ENCODE measurements at places on chromosomes 2 and 18.

- DNase-seq = peak; percentile 11
Measured at GRCh38 chr18:35971661-35972196, 750 bp upstream of the RMP24 start.

DNA sequence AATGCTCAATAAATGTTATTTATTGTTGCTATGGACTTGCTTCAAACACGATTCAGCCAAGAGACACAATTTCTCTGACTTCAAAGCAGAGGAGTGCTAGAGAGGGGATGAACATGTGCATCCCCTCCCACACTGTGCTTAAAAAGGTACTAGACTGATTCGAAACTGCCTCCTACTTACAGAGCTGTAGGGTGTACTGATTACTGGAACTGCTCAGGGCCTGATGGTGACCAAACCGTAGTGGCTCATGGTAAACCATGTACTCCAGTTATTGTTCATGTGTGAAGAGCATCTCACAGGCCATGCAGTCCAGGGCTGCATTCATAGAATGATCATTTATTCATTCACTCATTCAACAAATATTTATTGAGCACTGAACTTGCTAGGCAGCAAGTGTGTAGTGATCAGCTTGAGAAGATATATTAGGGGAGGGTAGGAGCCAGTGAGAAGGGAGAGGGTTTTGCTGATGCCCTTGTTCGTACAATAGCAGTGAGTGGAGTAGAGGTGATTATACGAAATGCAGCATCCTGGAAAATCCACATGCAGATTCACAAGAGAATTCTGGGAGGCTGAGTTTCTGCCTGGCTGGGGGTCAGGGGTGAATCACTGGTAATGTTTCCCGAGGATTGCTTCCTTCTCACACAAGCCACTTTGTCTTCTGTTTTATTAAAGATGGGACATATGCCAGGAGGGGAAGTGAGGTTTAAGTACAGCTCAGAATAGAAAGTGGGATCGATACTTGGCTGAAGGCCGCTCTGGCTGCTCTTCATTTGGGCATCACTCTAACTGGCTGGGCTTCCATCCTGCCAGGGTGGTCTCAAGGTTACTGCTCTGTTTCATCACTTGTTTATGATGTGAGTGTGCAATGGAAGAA lies 245.4 kb downstream of the RAD51AP2 start:
- DNase-seq = no peak

DNA sequence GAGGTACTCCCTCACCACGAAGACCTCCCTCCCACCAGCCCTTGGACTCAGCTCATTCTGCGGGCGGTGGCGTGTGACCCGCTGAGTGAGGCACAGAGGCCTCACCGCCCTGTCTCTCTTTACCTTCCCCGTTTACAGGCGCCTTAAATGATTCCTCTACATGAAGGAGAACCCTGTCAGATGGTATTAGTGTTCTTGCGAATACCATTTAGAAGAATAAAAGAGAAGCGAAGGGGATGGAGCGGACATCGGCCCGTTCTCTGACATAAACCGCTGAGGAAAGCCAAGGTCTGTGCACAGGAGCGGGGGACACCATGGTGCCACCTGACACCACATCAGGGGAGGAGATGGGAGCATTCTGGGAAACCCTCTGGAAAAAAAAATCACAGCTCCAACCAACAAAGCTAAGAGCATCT lies 179.8 kb downstream of the HDAC4 start:
- no peak for DNase-seq

DNA sequence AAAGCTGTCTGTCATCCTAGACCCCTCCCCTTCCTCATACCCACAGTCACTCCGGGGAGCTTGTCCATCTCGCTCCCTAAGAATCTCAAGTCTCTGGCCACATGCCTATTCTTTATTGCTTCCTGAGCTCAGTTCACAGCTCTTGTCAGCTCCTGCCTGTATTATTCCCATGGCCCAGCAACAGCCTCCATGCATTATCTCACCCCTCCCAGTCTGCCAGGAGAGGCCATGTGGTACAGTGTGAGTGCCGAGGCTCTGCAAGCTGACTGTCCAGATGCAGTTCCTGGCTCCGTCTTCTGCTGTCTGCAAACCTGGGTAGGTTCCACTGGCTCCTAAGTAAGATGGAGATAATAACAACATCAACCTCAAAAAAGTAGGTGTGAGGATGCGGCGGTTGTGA lies 79.7 kb downstream of the MRPS9 start:
- DNase-seq = no peak

GRCh38 chr2:164808776-164809175 lies 32.8 kb downstream of the COBLL1 start:
- DNase-seq = no peak

DNA sequence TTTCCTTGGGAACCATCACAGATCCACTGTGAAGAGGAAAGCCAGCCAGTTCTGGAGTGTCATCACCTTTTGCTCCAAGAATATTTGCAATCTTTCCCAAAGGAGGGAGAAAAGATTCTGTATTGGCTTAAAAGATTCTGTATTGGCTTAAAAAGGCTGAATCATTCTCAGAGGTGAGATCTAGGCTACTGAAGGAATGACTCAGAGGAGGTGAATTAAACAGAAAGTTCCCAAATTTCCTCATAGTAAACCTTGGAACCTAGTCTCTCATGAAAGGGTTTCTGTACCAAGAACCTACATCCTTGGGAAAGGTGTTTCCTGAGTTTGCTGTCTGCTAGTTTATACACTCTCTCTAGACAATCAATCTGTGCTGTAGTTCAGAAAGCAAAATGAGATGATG lies 34.1 kb upstream of the GRB14 start:
- no peak for DNase-seq

DNA sequence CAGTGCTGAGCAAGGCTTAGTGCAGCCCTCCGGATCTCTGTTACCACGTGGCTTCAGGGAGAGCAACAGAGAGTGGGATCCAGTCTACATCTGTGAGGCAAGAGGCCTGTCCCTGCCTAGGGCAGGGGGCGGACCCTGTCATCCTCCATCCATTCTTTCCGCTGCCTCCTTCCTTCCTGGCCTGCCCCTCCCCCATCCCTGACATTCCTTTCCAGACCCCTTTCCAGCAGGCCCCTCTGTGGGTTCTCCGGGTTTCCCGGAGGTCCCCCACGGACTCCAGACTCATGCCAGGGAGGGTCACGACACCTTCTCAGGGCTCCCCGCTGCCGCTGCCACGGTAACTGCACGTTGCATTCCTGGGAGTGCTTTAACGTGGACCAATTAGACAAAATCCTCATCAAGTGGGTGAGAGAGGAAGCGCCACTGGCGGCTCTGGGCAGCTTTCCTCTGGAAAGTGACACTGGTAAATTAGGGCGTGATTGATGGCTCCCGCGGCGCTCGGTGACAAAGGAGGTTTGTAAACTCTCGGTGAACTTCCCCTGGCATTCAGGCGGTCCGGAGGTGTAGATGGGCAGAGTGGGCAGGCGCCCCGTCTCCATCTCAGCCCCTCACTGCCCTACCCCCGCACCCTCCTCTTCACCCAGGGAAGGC lies 11.4 kb downstream of the ATOH8 start:
- DNase-seq = peak; percentile 81

GRCh38 chr2:71803398-71803797 lies 344.3 kb downstream of the CYP26B1 start:
- DNase-seq = no peak

GRCh38 chr2:8477552-8478470 lies 204.0 kb upstream of the ID2 start:
- DNase-seq = no peak

- DNase-seq = no peak
Measured at GRCh38 chr2:222404151-222404905, 20.0 kb upstream of the SGPP2 start.

DNA sequence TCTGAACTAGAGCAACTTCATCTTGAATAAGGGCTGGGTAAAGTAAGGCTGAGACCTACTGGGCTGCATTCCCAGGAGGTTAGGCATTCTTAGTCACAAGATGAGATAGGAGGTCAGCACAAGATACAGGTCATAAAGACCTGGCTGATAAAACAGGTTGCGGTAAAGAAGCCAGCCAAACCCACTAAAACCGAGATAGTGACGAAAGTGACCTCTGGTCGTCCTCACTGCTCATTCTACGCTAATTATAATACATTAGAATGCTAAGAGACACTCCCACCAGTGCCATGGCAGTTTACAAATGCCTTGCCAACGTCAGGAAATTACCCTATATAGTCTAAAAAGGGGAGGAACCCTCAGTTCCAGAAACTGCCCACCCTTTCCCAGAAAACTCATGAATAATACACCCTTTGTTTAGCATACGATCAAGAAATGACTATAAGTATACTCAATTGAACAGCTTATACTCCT lies 109.1 kb downstream of the FIGN start:
- DNase-seq = no peak

GRCh38 chr2:23794234-23794633 lies 132.7 kb downstream of the ATAD2B start:
- no peak for DNase-seq

- DNase-seq = peak; percentile 18
Measured at GRCh38 chr2:170221317-170222288, 43.7 kb downstream of the MYO3B start.

DNA sequence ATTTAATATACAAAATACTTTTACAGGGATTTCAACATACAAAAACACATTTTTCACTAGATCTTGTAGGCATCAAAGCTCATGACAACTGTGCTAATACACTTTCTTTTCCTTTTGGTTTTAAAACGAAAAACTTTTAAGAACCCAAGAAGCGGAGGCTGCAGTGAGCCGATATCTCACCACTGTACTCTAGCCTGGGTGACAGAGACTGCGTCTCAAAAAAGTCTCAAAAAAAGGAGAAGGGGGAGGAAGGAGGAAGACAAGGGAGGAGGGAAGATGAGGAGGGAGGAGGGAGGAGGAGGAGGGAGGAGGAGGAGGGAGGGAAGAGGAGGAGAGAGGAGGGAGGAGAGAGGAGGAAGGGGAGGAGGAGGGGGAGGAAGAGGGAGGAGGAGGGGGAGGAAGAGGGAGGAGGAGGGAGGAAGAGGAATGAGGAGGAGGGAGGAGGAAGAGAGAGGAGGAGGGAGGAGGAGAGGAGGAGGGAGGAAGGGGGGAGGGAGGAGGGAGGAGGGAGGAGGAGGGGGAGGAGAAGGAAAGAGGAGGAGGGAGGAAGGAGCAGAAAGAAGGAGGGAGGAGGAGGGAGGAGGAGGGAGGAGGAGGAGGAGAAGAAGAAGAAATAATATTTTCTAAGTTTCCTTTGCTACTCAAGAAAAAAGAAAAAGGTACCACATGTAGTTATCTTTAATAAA lies 13.8 kb downstream of the ROCK2 start:
- no peak for DNase-seq

GRCh38 chr2:174247474-174248186 lies 702 bp downstream of the OLA1 start:
- DNase-seq = peak; percentile 42

DNA sequence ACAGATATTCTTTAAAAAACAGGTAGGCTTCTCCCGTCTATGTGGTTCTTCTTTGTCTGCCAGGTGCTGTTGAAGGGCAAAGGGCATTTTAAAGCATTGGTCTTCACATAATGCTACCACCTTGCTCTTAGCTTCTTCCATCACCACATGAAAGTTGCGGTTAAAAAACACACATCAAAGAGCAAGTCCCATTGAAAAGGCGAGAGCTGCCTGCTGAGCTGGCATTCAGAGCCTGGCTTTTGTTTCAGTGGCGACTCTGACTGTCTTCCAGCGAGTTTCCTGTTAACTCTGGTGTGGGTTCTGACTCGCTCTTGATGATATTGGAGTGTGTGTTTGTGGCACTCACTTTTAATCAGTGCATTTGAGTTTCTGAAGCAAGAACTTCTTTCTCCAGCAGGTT lies 624.9 kb upstream of the FANCL start:
- DNase-seq = peak; percentile 70

- peak; percentile 43 for DNase-seq
Measured at GRCh38 chr2:222477962-222478608, 53.7 kb downstream of the SGPP2 start.

DNA sequence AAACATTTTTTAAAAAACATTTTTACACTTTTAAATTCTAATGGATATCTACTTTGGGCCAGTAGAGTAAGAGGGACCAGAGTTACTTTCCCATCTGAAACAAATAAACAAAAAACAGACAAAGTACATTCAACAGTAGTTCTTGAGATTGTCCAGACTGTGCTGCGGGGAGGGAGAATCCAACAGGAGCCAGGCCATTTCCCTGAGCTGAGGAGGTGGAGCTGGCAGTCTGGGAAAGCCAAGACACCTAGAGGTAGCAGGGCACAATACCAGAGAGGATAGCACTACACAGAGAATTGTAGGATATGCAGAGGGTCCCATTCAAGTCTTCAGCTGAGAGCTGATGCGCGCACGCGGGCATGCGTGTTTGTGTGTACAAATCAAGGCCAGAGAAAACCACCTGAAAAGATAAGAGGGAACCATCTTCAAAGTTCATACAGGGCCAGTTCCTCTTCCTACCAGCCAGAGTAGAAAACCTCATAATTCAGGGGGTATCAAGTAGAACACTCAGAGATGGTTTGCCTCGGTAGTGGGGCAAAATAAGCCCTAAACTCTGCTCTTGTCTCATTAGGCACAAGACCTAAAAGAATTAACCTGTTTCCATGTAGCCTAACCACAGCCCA lies 44.0 kb downstream of the PTRHD1 start:
- DNase-seq = peak; percentile 65

GRCh38 chr2:224211791-224212190 lies 172.7 kb upstream of the SERPINE2 start:
- no peak for DNase-seq

DNA sequence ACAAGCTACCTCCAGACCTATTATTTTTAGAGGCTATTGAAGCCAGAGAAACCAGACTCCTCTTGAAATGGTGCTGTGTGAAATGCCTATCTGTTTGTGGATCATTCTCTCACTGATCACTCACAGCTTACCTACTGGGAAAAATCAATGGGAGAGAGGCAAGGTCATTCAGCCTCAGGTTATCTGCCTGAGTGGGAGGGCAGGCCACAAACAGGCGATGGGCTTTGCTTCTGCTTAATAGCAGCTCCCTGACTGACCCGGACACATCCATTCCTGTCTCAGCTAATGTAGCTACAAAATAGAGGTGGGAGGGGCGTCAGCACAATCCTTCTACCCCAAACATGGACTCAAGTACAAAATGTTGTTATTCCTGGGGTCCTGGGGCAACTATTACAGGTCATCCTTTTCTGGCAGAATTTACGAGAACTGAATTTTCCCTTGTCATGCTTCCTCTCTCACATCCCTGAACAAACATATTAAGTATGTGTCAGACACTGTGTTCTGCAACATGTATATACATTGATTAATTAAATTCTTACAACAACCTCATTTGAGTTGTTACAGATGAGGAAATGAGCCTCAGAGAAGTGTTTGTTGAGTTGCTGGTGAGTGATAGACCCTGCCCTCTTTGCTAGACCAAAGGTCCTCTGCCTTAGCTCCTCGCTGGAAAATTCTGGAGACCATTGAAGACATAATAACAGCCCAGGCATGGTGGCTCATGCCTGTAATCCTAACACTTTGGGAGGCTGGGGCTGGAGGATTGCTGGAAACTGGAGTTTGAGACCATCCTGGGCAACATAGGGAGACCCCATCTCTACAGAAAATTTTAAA lies 60.5 kb downstream of the CDK15 start:
- DNase-seq = no peak

- DNase-seq = no peak
Measured at GRCh38 chr2:189849550-189849949, 65.3 kb downstream of the PMS1 start.

DNA sequence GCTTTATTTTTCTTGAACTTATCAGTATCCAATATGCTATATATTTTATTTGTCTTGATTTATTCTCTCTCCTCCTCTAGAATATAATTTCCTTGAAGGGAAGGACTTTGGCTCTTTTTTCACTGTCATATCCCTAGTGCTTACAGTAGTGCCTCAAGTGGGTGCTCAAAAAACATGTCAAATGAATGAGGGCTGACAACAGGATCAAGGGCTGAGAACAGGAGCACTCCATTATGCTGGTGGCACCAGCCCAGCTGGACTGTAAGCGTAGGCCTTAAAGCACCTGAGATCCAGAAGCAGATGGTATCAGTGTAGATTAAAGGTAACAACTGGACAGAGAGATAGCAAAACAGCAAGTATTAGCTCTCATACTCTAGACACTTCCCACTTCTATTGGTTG lies 46.3 kb downstream of the PMS1 start:
- DNase-seq = no peak
